CD4-positive, CD25-positive, alpha-beta regulatory T cell (primary cell): ENCODE measurements at places on chromosomes 2 and 18. TPM values are rescaled to one million over a fixed set of nuclear protein-coding genes. Genes with fewer than 3 reads are reported as not detected.
A peak's percentile ranks its signal among the peaks of the same experiment; 100 is the strongest.

The CCDC142 gene
- 8.9 TPM for polyA plus RNA-seq

The CCDC141 gene
- 8.3 TPM for polyA plus RNA-seq

The PAIP2B gene
- 2.3 TPM for polyA plus RNA-seq

The GDF7 gene
- 0.12 TPM for polyA plus RNA-seq

The DOK6 gene
- 0.03 TPM for polyA plus RNA-seq

DNA sequence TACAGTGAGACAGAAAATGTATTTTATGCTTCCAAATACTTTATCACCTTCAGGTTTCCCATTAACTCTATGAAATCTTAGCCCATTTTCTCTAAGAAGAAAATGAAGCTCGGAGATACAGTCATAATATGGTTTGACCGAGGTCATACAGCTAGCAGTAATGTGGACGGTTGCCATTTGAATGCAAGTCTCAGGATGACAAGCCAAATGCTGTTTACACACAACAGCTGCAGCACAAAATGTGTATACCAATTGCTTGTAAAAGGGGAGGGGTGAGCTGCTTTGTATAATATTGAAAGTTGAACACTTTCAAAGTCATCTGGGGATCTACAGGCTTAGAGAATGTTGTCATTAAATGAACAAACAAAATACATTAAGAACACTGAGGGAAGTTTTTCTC is 93.8 kb upstream of the FSIP2 start:
- DNase-seq, result no peak

DNA sequence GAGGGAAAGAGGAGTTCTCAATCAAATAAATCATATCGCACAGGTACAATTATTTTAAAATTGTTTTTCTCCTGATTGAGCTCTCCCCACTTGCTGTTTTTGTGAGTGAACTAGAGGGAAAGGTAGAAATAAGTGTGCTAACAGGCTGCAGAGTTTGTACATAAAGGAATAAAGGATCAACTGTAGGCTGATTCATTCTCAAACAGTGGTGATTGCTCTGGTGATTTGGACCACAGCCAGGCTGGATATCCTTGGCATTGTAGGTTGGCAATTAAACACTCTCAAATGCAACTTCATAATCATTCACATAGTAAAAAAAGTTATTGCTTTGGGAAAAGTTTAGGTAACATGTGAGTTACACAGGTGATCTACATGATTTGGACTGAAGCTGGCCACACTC is 29.8 kb downstream of the LRP1B start:
- DNase-seq, result no peak

GRCh38 chr2:240208631-240209211 is 68.3 kb upstream of the OTOS start:
- DNase-seq, result no peak

DNA sequence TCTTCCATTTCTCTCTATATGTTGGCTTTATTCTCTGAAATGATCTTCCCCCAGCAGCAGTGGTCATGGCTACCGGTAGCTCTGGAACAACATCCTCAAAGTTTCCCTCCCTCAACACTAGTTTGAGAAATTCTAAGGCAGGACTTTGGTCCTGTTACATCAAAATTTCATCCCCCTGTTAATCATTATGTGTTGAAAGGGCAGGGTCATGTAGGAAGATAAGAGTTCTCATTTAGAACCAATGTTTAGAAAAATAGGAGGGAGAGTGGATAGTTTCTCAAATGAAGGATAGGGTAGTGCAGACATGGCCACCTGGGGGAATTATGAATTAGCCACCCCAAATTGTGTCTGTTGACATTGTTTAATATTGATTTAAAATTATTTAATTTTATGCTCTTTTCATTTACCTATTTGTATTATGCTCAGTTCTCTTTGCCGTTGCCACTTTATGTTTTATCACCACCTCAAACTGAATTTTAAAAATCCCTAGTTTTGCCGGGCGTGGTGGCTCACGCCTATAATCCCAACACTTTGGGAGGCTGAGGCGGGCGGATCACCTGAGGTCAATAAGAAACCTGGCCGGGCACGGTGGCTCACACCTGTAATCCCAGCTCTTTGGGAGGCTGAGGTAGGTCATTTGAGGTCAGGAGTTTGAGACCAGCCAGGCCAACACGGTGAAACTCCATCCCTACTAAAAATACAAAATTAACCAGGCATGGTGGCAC is 22.3 kb downstream of the EML4 start:
- no peak for DNase-seq

DNA sequence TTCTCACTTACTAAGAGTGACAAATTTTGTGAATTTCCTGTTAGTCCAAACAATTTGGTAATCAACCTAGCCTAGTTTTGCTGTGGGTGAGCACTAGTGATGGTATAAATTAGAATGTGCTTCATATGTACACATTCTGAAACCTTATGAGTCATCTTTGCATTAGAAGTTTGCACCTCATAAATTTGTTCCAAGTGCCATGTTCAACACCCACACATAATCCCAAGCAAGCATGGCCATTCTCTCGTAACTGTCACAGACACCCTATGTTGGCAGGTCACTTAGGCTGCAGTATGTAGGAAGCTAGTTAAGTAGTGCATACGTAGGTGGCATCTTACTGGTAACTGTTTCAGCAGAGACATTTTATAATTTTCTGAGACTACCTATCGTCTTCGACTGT is 46.9 kb downstream of the NAB1 start:
- peak; percentile 20 for DNase-seq

GRCh38 chr2:168964251-168964807 is 63.2 kb downstream of the G6PC2 start:
- DNase-seq, result no peak

- no peak for DNase-seq
These were observed 11.4 kb upstream of the NR4A2 start for GRCh38 chr2:156343940-156344301.

DNA sequence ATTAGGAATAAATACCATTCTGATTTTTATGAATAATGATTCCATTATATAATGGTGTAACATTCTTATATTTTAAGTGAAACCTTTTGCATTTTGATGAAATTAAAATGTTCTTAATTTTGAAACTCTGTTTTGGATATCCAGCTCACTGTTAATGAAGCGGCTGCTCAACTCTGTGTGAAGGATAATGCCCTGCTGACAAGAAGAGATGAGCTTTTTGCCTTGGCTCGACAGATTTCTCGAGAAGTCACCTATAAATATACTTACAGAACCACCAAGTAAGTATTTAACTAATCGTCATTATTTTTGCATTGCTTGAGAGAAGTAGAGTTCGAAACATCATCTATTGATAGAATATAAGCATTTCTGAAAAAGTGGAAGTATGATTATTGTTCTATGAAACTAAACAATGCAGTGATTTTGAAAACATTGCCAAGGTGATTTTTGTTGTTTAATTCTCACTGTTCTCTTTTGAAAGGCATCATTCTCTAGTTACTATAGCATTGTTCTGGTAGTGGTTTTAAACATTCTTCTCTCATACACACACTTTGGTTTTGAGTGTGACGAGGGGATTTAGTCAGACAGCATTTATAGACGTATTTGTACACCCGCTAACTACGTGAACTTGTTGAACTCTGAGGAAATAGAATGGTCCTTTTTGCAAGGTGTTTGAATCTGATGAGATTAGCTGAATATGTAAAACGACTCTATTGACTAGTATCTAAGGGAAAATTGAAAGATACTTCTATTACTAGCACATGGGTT is 21.5 kb downstream of the NAB1 start:
- no peak for DNase-seq

DNA sequence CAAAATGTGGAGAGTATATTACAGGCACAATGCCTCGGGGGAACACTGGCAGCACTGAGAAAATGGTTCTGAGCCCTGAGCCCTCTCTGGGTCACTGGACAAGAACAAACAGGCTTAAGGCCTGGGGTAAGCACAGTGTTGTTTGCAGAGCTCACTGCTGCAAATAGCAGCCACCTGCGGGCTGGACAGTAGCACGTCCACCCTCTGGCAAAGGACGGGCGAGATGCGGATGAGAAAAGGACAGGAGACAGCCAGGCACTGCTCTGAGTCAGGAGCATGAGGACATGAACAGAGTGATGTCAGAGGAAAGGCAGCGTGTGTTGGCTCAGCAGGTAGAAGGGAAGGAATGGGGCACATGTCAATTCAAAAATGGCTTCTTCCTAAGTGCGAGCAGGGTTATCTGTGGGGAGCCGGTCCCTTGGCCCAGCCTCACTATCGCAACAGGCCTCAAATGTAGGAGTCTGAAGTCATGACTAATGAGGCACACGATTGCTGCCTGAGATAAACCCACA is 25.9 kb upstream of the NEB start:
- DNase-seq, result no peak

DNA sequence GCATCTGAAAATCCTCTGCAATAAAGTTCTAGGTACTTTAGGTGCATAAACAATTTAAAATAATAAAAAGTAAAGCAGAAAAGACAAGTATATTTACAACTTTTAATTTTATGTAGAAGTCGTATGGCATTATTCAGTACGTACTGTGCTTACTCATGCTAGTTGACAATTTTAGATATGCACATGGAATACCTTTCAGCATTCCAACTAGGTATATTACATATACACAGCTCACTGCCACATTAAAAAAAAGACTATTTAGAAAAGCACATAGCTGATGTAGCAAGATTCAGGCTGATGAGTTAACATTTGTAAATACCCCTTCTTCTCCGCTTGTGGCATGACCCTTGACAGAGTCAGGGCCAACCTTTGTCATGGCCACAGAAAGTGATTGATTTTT is 171.2 kb downstream of the FBXO15 start:
- DNase-seq, result no peak

GRCh38 chr2:191501561-191502168 is 176.3 kb upstream of the NABP1 start:
- DNase-seq, result no peak

- DNase-seq, result peak; percentile 50
These were observed 5.6 kb downstream of the PAX8 start for GRCh38 chr2:113273027-113273551.

GRCh38 chr18:57353940-57354461 is 1.6 kb downstream of the ST8SIA3 start:
- no peak for DNase-seq

- DNase-seq, result no peak
These were observed 201.6 kb downstream of the TRIB2 start for GRCh38 chr2:12918138-12918834.

- no peak for DNase-seq
These were observed 168.5 kb downstream of the CBLN2 start for GRCh38 chr18:72375618-72376017.

DNA sequence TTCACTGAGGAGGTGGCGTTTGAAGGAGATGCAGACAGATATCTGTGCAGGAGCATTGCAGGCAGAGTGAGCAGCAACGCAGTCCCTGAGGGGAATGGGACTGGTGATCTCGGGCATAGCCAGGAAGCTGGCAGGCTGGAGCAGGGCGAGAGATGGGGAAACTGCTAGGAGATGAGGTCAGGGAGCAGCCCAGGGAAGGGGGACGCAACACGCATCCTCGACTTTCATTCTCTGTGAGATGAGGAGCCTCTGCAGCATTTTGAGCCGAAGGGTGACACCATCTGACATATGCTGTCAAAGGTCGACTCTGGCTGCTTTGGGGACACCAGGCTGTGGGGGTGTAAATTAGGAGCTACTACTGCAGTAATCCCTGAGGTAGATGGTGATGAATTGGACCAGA is 4.3 kb upstream of the CHRNA1 start:
- no peak for DNase-seq

DNA sequence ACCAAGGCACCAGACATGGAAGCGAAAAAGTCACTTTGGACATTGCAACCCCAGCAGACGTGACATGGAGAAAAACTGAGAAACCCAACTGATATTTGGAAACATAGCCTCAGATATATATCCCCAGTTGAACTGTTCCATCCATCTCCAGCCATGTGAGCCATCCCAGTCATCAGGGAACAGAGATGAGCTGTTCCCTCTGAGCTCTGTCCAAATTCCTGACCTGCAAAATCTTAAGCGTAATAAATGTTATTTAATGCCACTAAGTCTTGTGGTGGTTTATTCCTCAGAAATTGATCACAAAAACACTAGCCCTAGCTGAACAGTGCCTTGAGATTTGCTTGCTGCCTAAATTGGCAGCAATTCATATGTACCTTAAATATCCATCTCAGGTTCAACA is 182.8 kb downstream of the NRP2 start:
- no peak for DNase-seq

DNA sequence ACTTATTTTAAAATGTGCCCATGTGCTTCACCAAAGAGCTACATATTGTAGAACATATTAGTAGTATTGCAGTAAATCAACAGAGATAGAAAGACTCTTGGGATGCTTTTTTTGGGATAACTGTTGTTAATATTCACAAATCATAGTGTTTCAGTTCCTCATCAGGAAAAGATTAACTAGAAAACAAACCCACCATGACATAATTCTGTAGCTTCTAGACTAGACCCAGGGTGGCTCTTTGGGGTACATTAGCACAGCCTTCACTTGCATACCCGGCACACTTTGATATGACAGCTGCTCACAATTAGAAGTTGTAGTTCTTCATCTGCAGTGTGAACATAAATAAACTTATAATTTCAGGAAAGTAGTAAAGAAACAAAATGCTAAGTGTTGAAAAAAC is 154.2 kb downstream of the ATP9B start:
- no peak for DNase-seq

GRCh38 chr2:157848213-157848612 is 27.9 kb downstream of the ACVR1 start:
- DNase-seq, result no peak

GRCh38 chr2:47869859-47870595 is 36.3 kb downstream of the FBXO11 start:
- no peak for DNase-seq

GRCh38 chr18:36772241-36772723 is 56.5 kb downstream of the TPGS2 start:
- no peak for DNase-seq

DNA sequence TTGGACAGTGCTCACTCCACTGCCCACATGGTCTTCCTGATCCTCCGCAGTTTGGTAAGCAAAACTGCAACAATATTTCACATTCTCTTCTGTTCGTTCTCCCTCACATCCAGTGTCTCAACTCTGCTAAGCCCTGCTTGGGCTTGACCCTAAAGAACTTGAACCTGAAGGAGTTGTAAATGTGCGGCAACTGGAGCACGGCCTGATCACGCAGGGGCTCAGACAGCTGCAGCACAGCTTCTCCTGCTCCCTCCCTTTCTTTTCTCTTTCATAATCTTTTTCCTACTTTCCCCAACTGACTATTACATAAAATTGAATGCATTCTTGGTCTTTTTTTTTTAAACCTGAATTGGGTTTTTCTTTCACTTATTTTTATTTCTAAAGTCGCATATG is 10.2 kb downstream of the CYRIA start:
- no peak for DNase-seq

DNA sequence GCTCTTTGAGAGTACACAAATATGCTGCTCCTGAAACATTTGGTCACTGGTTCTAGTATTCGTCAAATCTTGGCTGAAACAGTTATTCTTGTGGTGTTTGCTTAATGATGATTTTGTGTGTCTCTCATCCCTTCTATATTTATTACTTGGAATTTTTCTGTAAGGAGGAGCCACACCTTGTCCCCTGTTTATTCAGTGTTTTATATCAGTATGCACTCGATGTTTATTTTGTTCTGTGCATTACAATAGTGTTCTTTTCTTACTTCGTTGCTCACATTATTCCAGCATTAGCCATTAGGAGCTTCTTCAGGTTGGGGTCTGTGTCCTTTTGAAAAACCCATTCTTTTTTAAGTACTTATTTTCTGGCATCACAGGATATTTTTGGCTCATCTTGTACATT is 5.1 kb upstream of the RAMP1 start:
- DNase-seq, result no peak

- no peak for DNase-seq
These were observed 179.7 kb upstream of the ACVR2A start for GRCh38 chr2:147665105-147665504.

- DNase-seq, result no peak
These were observed 30.0 kb upstream of the RAPH1 start for GRCh38 chr2:203565076-203565475.
